Fibroblast of lung (primary cell): ENCODE measurements at places on chromosomes 12 and 14.

GRCh38 chr12:7068240-7068993 is 7.9 kb downstream of the C1S start:
- DNase-seq = peak; percentile 46

DNA sequence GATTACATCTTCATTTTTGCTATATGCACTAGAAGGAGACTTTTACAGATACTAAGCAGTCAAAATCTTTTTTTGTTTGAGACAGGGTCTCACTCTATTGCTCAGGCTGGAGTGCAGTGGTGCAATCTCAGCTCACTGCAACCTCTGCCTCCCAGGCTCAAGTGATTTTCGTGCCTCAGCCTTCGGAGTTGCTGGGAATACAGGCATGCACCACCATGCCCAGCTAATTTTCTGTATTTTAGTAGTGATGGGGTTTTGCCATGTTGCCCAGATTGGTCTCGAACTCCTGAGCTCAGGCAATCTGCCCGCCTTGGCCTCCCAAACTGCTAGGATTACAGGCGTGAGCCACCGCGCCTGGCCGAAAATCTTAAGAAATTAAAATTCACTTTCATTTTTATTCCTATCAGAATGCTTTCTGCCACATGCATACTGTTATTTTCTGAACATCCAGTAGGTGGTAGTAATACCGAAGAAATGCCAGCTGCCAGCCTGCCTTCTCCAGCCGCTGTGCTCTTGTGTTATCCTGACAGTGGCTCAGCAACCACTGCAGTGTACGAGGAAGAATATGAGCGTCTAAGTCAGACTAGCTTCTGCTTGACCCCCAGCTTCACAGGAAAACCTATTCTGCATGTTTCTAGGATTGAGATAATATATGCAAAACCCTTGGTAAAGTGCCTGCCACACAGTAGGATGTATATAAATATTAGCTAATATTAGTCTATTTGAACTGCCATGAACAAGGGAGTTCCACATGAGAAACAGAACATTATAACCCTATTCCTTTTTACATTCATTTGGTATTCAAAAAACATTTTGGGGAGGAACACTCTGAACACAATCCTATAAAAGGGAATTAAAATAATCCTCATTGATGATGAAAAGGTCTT is 54.2 kb downstream of the RPAP3 start:
- peak; percentile 56 for DNase-seq

GRCh38 chr12:120940799-120941198 is 36.6 kb upstream of the SPPL3 start:
- DNase-seq = peak; percentile 33

GRCh38 chr14:99035268-99035667 is 236.7 kb downstream of the BCL11B start:
- peak; percentile 52 for DNase-seq

- no peak for DNase-seq
Measured at GRCh38 chr14:93059917-93060545, 55.7 kb downstream of the ITPK1 start.

GRCh38 chr14:49950275-49951228 is 57.7 kb downstream of the ARF6 start:
- no peak for DNase-seq

- DNase-seq = peak; percentile 42
Measured at GRCh38 chr12:46384451-46385309, 12.1 kb upstream of the SLC38A2 start.

DNA sequence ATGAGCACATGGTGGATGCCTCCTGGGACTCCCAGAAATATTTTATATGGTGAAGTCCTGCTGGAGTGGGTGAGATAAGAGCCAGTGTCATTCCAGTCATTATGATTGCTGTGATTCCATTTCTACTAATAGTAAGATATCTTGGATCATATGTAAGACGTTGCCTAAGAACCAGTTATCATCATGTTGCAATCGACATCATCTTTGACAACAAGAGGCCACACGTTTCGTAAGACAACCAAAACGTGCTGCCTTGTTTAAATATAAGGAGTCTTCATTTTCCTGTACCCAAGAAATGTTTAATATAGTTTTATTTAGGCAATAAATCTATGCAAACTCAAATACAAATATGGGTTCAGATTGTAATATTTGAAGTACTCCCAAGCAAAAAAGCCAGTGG is 58.4 kb downstream of the SPTSSA start:
- no peak for DNase-seq

DNA sequence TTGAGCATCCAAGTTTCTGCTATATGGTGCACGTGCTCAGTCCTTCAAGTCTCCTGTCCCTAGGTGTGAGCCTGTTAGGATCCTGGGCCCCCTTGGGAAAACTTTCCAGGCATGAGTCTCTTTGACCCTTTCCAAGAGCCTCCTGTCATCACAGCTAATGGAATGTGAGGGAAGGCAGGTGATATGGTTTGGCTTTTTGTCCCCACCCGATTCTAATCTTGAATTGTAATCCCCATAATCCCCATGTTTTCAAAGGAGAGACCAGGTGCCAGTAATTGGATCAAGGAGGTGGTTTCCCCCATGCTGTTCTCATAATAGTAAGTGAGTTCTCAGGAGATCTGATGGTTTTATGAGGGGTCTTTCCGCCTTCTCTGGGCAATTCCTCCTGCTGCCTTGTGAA is 265.5 kb downstream of the ATP23 start:
- DNase-seq = no peak

DNA sequence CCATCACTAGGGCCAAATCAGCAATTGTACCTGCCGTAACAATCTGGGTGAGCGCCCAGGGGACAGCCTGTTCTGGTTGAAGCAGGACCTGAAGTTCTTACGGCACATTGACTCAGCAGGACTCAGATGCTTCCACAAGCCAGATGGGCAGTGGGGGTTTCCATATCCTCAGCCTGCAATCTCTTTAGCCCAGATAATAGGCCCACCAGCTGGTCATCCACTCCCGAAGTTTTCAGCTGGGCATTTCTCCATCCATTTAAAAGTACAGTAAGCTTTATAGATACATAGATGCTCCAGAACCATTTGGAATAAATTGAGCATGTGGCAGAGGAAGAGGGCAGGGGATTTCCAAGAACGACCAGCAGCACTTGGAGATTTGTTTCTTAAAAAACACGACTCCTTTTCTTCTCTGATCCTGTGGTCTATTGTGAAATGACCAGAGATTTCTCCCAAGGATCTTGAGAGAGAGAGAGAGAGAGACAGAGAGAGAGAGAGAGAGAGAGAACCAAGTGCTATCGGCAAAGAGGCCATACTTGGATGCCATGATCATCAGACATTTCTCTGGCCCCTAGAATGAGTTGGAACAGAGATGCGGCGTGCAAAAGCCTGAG is 74.8 kb upstream of the PLXNC1 start:
- DNase-seq = peak; percentile 14

DNA sequence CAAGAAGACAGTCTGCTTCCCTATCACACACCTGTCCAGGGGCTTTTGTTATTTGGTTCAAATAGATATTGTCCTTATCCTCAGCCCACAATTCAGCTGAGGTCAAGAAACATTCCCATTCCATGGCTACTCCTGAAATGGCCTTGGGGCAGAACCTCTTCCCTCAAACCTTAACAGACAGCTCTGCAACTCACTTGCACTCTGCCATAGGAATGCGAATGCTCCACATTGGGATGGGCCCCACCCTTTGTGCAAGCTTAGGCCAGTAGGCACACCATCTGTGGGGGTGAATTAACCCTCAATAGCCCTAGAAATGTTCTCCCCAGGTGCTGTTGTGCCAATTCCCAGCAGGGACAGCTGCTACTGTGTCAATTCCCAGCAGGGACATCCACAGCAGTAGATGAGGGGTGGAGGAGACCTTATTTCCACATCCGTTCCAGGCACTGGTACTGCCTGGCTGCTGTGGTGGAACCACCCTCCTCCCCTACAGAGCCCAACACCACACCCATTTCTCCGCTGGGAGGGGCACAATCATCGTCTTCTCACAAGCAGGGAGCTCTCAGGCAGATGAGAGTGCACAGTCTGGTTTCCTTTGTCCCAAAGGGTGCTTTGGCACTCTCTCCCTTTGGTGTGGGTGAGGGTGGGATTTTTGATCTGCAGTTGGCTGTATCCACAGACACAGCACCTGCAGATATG is 42.3 kb upstream of the GLIPR1 start:
- no peak for DNase-seq

DNA sequence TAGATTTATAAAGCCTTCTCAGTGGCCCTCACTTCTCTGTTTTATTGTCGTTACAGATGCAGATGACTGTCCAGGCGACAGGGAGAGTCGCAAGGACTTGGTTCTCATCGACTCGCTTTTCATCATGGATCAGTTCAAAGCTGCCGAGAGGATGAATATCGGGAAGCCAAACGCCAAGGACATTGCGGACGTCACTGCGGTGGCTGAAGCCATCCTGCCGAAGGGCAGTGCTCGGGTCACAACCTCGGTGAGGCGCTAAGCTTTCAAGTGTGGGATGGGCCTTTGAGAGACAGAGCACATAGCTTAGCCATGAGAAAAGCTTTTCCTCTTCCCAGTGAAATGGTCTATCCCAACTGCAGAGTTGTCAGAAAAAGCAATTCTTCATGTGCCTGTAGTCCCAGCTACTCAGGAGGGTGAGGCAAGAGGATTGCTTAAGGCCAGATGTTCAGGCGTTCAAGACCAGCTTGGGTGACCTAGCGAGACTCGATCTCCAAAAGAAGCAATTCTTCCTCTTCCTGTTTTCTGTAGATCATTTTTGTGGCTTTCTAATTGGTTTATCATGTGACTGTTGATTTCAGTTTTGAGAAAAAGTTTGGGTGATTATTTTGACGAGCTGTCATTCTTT is 56.4 kb downstream of the EP400 start:
- no peak for DNase-seq

- peak; percentile 60 for DNase-seq
Measured at GRCh38 chr12:81077686-81078441, at the start of gene ACSS3. TSS of gene ACSS3 (plus strand) at chr12:81078079. CDS start at chr12:81078121, 42 bp downstream.

- DNase-seq = no peak
Measured at GRCh38 chr12:111785651-111786050, 18.9 kb downstream of the ALDH2 start.

- no peak for DNase-seq
Measured at GRCh38 chr12:111687255-111687654, 1.4 kb downstream of the ACAD10 start.

GRCh38 chr14:92925446-92925845 is 2.5 kb downstream of the CHGA start:
- no peak for DNase-seq

DNA sequence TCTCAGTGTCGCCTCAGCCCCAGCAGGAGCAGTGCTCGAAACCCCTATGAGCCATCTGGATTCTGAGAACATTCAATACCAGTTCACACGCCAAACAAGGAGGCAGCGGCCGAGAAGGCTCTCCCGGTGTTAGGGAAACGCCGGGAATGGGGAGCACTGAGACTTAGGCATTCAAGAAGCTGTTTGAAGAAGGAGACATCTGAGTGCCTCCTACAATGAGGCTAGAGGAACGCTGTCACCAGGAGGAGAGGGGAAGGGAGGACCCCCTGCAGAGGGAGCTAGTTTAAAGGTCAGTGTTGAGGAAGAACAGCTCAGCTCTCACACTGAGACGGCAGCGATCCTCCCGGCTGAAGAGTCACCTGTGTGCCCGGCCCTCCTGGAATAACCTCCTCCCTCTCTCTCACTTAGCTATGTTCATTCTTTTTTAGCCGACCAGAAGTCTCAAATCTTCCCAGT is 69.9 kb downstream of the SERPINA3 start:
- no peak for DNase-seq

DNA sequence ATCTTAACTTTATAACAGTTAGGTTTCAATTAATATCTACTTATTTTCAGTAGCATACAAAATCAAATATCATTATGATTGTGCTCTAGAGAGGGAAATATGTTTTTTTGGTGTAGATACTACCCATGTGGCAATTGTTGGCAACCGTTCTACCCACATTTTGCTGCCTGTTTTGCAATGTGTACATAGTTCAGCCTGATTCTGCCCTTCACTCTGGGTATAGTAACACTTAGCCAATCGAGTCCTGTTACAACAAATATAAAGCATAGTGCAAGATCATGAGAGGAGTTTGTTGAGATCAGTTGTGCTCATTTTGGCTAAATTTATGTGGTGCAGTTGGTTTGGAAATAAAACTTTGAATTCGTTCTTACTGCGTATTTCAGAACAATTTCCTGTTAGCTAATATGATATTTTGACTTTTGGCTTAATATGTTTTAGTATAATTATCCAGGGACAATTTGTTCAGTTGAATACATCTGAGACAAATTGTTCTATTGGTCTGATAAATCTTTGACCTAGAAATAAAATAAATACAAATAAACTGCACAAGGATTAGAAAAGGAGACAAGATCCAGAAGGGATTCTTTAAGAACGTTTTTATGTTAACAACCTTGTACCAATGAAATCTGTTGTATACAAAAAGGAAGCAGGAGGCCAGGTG is 76.9 kb downstream of the ATF7IP start:
- DNase-seq = no peak

DNA sequence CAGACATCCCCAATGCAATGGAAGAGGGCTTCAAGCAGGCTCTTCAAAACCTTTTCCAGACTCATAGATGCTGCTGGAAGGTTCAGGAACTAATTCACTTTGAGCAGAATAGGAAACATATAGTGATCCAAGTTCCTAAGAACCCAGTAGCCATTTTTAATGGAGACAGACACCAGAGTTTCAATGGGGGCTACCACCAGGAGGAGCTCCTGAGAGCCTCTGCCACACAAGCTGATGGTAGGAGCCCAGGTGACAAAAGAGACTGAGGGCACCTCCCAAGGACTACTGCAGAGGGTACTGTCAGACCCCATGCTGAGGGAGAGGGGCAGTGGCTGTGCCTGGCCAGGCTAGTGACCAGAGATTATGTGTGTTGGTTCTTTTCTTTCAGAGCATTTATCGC is 45.9 kb downstream of the IFNG start:
- no peak for DNase-seq

GRCh38 chr12:132262256-132263060 is 66.9 kb downstream of the GALNT9 start:
- DNase-seq = no peak

DNA sequence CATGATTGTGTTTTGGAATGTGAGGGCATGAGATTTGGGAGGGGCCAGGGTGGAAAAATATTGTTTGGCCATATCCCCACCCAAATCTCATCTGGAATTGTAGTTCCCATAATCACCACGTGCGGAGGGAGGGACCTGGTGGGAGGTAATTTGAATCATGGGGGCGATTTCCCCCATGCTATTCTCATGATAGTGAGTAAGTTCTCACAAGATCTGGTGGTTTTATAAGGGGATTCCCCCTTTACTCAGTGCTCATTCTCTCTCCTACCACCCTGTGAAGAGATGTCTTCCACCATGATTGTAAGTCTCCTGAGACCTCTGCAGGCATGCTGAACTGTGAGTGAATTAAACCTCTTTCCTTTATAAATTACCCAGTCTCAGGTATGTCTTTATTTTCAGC is 15.7 kb downstream of the OR10P1 start:
- no peak for DNase-seq

- peak; percentile 95 for DNase-seq
Measured at GRCh38 chr12:24997970-24998582, 49.2 kb upstream of the BCAT1 start.
